CD8-positive, alpha-beta T cell (primary cell): ENCODE measurements at places on chromosomes 7 and 10. TPM values are rescaled to one million over a fixed set of nuclear protein-coding genes. Genes with fewer than 3 reads are reported as not detected.

Gene C10orf95
- 0.31 TPM for total RNA-seq

Gene HOXA2
- not detected for total RNA-seq

Gene GPR37
- not detected for total RNA-seq

Gene RBP4
- total RNA-seq, result not detected

Gene TYW1B
- 4.7 TPM for total RNA-seq

Gene CNNM2
- 9.5 TPM for total RNA-seq

Gene HMX2
- total RNA-seq, result not detected

Gene DEPP1
- total RNA-seq, result not detected

Gene GATA3
- 82.0 TPM for total RNA-seq

Gene FAM241B
- 9.1 TPM for total RNA-seq

Gene RASA4B
- 18.9 TPM for total RNA-seq

Gene WEE2
- 0.22 TPM for total RNA-seq

Gene HKDC1
- 0.76 TPM for total RNA-seq

Gene SEMA3D
- not detected for total RNA-seq

Gene NPSR1
- not detected for total RNA-seq

Gene ATP6V0A4
- not detected for total RNA-seq

Gene CXCL12
- not detected for total RNA-seq

Gene SFTPA1
- total RNA-seq, result not detected

Gene PRR15
- not detected for total RNA-seq

Gene ASB10
- not detected for total RNA-seq

Gene CPA1
- not detected for total RNA-seq

Gene CHN2
- 10.3 TPM for total RNA-seq

Gene C10orf67
- not detected for total RNA-seq

Gene SPOCK2
- 922 TPM for total RNA-seq

Gene GBX1
- total RNA-seq, result not detected

Gene OR2A42
- total RNA-seq, result not detected

Gene CRYGN
- total RNA-seq, result not detected

Gene REPIN1
- 54.0 TPM for total RNA-seq

Gene BTAF1
- 90.7 TPM for total RNA-seq

Gene RTKN2
- 0.49 TPM for total RNA-seq

Gene H2BK1
- 1.6 TPM for total RNA-seq

Gene AKR1C1
- 1.3 TPM for total RNA-seq

Gene HOXA1
- total RNA-seq, result 0.83 TPM

Gene CPA4
- not detected for total RNA-seq

Gene TBL2
- 16.7 TPM for total RNA-seq

Gene TMEM213
- total RNA-seq, result not detected

Gene VSIR
- total RNA-seq, result 57.3 TPM

Gene ARL5B
- 12.2 TPM for total RNA-seq

Gene MBL2
- not detected for total RNA-seq

Gene DRGX
- total RNA-seq, result not detected

Gene CRPPA
- total RNA-seq, result 0.92 TPM
